Stimulated activated CD4-positive, alpha-beta T cell treated with anti-CD3 and anti-CD28 coated beads, Interleukin-4, amount 100 ng/mL, for 1 hour (primary cell): ENCODE measurements at places on chromosomes 1 and 21.

DNA sequence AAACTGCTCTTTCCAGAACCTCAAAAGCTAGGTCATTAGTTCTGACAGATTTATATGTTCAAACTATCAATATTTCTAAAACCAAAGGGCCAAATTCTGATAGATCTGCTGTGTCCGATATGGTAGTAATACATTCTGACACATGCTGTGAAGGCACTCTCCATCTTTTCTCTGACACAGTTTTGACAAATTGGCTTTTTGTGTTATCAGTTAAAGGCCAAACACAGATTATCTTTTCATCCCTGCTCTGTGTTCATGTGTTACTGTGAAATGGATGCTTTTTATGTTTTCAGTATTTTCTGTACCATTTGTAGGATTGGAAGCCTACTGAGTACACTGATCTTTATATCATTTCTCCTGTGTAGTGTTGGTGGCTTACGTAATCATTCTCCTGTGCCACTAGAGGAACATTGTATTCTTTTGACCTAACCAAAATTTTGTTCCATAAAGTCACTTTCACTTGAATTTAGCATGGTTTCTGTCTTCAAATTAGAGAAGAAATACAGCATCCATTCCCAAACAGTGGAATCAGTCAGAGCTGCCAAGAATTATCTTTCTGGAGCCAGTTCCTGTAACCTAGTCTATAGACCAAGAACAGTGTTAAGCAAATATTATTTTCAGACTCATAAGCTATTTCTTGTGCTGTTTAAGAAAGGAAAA, 137.2 kb downstream of the ADGRL2 start:
- DNase-seq, result no peak

- DNase-seq, result no peak
Measured at GRCh38 chr1:98280049-98280448, 359.2 kb upstream of the DPYD start.

DNA sequence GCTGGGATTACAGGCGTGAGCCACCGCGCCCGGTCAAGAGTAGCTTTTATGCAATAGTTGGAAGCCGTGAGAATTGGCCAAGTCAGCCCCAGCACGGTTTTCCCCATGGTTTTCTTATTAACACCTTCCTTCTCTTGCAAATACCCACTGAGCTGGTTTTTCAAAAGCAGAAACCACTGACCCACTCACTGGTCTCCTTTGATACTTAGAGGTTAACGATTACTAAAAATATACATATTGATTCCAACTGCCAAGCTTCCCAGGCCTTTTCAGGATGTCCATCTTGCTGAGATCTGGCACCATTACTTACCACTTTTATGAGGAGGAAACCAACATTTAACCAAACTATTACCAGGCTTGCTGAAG, 25.9 kb upstream of the TARDBP start:
- no peak for DNase-seq

DNA sequence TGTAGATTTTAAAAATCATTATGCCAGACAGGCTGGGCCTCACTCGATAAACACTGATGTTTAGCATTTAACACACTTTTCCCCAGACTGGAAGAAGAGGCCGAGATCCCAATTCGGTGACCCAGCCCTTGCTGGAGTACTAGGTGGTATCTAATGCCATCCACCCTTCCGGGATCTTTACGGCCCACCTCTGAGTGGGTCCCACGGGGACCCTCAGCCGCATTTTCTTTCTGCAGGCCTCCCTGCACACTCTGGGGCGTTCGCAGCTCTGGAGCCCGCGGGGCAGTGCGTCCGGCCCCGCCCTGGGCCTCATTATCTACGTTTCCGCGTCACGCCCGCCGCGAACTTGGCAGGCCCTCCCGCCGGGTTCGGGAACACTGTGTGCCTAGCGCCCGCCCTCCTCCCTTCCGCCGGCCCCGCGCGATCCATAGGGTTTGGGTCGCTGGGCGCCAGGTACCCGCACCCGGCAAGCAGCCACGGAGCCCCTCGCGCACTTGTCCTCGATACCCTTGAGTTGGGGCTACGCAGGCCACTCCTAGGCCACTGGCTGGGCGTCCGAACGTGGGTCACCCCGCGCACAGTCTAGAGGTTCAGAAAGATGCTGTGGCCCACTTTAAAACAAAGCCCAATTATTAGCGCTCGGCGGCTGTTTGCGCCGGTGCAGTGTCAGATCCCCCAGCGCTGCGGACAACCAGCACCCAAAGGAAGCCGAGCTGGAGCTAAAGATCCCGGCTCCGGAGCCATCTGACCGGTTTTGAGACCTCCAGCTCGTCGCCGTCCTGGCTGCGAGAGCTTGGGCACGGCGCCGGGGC, 950 bp upstream of the EVA1C start:
- peak; percentile 66 for DNase-seq

- DNase-seq, result no peak
Measured at GRCh38 chr1:67316180-67316902, 8.7 kb downstream of the IL12RB2 start.
